ENCODE measurements at places on chromosomes 1 and 21.

DNA sequence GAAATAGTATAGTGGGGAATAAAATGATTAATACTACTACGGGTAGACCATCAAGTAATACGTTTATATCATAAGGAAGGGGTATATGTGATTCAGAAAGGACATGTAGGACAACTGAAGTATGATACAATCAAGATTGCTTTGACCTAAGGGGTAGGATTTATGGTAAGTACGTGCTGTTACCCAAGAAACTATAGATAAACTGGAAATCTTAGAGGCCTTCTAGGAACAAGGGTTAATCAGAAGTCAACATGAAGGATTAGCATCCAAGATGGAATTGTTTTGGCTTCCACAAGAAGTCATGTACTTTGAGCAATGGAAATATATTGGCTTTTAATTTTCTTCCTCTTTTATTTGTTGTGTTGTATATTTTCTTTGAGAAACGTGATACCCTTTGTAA is 13.2 kb upstream of the ZMYM4 start:
- no peak for DNase-seq

GRCh38 chr1:116847688-116848531 is 61.8 kb upstream of the PTGFRN start:
- no peak for DNase-seq

DNA sequence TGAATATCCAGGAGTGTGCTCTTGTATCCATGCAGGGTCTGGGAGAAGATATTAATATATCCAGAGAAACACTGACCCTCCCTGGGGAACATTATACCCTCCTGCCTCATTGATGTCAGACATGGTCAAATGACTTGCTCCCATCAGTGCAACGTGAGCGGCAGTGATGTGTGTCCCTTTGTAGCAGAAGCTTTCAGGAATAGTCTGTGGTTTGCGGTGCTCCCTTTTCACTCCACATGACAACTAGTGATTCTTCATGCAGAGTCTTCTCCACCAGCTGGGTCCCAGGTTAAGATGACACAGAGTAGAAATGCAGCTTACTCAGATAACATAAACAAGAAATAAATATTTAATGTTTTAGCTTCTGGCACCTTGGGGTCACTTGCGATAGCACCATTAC is 31.9 kb upstream of the LYPD8 start:
- DNase-seq, result no peak

DNA sequence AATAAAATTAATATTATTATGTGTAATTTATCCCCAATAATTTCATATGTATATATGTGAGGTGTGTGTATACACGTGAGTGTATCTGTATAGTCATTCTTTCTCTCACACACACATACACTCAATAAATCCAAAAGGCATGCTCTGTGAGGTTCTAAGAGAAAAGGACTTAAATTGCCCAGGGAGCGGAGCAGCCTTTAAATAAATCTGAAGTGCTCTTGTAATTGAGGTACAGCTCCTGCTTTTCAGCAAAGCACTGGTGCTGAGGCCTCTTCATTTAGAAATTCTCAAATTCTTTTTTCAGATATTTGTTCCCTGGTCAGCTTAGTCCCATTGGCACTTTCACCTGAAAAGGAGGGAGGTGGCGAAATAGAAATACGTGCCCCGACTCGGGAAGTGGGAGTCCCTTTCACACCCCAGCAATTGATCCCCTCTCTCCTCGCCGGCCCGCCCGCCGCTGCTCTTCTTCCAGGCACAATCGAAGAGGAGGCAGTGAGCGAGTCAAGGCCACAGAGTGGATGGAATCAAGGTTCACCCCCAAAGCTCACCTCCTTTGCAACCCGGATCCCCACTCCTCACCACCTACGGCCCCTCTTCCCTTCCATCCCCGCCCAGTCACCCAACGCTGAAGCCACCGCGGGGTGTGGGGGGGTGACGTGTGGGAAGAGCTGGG is 944 bp downstream of the PLPPR5 start:
- DNase-seq, result no peak

- no peak for DNase-seq
Observed at GRCh38 chr1:116261227-116261626, 111.8 kb upstream of the ATP1A1 start.

GRCh38 chr1:87588495-87588894 is 259.8 kb downstream of the LMO4 start:
- no peak for DNase-seq

GRCh38 chr1:81517987-81518386 is 282.7 kb upstream of the ADGRL2 start:
- no peak for DNase-seq

GRCh38 chr1:7856345-7856744 is 3.5 kb upstream of the UTS2 start:
- DNase-seq, result no peak

GRCh38 chr1:13948888-13949391 is 249.0 kb downstream of the PRDM2 start:
- DNase-seq, result no peak

DNA sequence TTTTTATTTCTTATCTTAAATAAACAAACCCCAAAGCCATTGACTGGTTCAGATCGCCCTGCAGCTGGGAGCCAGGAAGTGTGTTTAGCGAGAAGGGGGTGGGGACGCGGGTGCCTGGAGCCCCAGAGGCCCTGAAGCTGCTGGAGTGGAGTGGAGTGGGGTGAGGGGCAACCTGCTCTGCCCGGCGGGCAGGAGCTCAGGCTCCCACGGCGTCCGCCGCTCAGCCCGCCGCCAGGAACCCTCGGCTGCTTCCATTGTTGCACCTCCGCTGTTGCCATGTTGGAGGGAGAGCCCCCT is 673 bp downstream of the PIK3C2B start:
- no peak for DNase-seq

GRCh38 chr1:61445269-61445825 is 279.6 kb downstream of the TM2D1 start:
- DNase-seq, result no peak

DNA sequence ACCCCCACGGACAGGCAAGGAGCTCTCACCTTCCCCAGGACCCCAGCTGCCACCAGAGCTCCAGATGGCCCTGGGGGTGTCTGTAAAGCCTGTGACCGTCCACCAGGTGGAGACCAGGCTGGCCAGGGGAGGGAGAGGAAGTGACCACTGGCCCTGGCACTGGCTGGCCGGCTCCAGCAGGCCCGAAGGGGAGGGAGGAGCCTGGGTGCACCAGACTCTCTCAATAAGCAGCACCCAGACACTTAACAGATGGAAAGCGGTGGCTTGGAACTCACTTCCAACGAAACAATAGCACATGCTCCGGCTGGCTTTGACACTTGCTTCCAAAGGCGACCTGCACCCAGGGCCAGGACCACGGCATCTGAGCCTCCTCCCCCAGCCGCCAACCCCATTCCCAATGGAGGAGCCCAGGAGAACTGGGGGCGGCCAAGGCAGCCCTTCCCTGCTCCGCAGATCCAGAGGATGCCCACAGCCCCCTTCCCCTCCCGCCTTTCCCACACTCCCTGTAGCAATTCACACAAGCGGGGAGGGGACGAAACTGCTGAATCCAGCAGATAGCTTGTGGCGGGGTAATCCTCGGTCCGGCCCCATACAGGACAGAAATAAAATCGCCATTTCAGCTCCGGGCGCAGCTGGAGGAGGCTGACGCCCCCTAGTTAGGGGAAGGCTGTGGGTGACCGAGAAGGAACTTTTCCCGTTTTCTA is 742 bp upstream of the PDE9A start:
- DNase-seq, result no peak

- DNase-seq, result no peak
Observed at GRCh38 chr1:235112297-235113182, 16.1 kb downstream of the TOMM20 start.

GRCh38 chr1:27001570-27002360 is 8.3 kb downstream of the TRNP1 start:
- DNase-seq, result no peak

GRCh38 chr1:210677533-210677932 is 348.8 kb downstream of the HHAT start:
- DNase-seq, result no peak

DNA sequence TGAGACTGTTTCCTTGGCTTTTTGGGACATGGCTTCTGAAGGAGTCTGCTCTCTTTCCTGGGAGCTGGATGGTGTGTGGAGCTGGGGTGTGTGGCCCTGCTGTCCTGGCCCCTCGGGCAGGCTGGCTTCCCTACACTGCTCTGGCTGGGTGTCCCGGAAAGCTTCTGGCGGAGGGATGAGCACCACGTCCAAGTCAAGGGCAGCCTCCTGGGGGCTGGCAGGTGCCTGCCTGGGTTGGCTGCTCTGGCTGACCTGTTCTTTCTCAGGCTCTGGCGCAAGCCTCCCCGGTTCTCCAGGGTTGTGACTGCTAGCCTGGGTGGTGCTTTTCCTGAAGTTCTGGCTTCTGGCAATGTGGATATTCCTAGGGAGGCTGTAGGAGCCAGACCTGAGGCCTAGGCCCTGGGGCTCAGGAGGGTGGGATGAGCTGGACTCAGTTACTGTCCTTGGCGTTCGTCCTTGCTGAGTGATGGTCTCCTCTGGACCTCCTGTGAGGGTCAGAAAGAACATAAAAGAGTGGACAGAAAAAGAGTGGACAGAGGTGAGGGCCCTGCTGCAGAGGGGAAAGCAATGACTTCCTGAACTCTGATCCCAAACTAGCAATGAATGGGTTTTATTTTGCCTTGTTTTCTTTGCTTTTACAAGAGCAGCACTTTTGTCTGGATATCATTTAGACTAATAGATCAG is 9.4 kb downstream of the C1orf116 start:
- no peak for DNase-seq

GRCh38 chr1:223651291-223651991 is 14.1 kb downstream of the CAPN8 start:
- no peak for DNase-seq

DNA sequence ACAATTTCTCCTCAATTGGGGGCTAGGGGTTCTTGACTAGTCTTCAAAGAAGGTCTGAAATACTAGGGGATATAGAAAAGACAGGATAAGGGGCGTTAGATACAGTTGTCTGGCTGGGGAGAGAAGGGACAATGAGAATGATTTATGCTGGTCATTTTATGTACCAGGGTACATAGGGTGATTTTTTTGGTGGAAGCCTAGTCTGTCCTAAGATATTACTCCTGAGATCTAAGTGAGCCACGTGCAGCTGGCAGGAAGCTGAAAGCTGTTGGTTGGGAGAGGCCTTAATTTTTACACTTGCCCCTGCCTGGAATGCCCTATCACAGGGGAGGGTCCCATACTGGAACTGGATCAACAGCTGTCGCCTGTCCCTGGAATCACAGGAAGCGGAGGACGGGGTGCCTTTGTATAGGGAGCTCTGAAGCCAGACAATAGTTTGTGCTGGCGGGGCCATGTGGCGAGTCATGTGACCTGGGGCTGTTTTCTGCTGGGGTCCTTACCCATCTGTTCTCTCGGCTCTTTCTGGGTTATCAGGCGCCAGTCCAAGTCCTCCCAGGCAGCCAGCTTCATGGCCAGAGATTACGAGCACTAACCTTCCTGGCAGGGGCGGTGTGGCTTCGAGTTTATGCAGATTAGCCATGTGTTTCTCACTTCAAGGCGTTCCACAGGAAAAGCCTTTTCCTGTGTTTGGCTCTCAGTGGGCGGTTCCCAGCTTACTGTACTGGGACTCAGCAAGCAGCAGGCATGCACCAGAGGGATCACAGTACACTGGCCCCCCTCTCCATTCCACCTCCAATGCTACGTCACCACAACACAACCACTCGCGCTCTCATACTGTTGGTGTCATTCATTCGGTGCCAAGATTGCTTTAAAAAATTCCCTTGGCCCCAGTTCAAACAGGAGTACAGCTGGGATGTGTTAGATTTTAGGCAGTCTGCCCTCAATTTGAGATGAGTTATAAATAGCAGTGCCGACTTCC is 27.5 kb downstream of the ARID1A start:
- peak; percentile 44 for DNase-seq

DNA sequence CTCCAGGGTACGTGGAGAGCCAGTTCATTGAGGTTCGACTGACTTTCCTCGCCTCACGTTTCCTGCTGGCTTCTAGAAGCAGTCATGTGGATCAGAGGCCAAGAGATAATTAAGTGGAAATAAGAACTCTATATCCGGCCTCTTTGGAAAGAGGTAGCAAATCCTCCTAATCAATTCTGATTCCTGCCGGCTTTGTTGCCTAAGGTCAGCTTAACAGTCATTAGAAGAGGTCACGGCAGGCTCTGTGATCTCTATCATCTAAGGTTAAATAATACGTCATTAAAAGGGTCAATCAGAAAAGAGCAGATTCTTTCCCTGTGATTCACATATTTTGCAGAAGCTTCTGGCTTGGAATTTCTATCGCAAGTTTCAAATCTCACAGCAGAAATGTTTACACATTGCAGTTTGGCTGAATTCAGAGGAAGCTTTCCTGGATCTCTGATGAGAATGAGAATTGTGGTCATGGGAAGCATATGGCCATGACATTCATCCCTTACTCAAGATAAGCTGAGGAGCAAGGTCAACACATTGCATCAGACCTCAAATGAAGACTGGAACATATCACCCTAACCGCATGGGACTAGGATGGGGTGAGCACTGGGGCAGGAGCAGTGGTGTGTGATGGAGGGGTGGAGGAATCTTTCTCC is 189.4 kb downstream of the PBX1 start:
- no peak for DNase-seq
